ENCODE measurements at places on chromosomes 7 and 10.

DNA sequence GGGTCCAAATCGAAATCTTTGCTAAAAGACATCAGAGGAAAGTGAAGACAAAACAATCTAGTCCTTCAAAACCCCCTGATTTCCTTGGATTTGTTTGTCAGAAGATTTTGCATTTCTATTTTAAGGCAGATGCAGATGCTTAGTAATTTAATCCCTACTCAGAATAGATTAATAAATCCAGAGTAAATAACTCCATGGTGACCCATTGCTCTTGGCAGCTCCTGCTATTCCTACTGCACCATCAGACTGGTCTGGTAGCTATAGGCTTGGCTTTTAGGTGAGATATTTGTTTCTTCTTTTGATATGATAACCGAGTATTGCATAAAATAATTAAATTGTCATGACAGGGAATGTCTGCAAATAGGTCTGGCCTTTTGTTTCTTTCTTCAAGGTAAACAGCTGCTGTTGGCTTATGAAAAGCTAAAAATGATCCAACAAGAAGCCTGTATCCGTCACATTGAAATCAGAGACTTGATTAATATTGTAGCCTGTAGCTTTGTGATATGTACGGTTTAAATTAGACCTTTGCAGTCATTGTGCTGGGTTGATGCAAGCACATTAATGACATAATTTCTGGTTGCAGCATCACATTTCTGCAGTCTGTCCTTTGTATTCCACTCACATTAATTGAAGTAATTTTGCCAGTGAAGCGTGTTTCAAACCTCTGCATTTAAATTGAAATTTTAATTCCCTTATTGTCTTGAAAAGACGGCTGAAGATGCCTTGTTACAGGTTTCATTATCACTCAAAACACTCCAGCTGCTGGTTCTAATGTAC lies 40.7 kb downstream of the EXOC4 start:
- peak; percentile 63 for ATAC-seq

- ATAC-seq, result peak; percentile 97
Measured at GRCh38 chr10:81873932-81874816, 820 bp upstream of the NRG3 start.

GRCh38 chr7:14688208-14688607 lies 214.3 kb downstream of the DGKB start:
- no peak for ATAC-seq

DNA sequence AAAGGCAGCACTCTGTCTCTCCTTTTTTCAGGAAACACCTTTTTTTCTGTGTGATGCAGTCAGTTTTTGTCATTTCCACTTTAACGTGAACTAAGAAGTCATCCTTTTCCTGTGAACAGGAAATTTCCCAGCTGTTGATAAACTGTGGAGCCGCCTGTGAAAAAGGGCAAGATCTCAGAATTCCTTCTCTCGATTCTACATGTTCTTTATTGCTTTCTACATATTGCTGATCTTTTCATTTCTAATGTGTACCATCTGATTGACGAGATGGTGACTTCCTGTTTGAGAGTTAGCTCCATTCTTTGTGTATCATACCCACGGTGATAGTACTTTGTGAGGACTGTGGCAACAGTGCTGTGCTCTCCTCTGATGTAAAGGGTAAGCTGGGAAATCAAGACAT lies 50.4 kb downstream of the ADD3 start:
- no peak for ATAC-seq

GRCh38 chr10:69925111-69925510 lies 123.4 kb downstream of the COL13A1 start:
- no peak for ATAC-seq

DNA sequence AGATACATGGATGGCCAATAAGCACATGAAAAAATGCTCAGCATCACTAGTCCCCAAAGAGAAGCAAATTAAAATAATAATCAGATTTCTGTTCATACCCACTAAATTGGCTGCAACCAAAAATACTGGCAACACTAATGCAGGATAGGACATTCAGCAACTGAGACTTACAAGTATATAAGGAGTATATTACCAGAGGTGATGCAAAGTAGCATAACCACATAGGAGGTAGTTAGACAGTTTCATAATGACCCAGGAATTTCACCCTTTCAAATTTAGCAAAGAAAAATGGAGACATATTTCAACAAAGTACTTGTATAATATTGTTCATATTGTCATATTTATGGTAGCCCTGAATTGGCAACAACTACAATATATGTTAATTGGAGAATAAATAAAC lies 727.8 kb downstream of the GRID1 start:
- ATAC-seq, result no peak

DNA sequence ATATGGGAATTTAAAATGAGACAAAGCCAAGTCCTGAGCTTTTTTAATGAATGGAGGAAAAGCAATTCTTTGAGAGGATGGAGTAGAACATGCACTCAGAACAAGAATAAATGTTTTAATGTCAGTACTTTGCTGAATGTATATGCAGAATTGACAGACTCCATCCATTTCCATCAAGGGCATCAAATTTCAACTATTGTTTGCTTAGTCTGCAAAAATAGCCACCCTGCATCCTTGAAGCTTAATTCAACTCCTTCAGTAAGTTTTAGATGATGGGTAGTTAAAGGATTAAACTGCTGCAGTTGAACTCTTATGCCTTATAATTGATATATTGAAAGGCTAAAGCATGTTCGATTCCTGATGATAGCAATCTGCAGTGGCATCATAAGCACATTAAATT lies 99.7 kb upstream of the IFRD1 start:
- no peak for ATAC-seq

Measured in motor neuron (in vitro differentiated cells).